Esophagus squamous epithelium (tissue), 5 donors: ENCODE measurements at places on chromosomes 4 and X.

DNA sequence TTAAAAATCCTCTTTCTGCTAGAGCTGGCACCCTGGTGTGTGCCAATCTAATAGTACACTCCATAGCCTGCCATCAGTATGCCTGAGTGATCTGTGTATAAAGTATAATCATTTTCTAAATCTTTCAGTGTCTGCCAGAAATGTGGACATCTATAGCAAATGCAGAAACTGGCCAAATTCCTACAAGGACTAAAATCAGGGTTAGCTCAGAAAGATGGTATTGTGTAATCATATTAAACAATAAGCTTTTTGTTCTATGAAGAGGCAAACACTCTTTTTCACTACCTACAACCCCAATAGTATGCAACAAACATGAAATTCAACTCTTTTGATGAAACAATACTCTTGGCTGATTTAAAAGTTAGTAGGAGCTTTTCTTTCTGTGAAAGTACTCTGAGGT, 7.7 kb upstream of the TXLNG start:
- no peaks in the 10 kb centered on the region for H3K27me3 ChIP-seq
- no peak for DNase-seq
- no peaks in the 10 kb centered on the region for H3K4me1 ChIP-seq

GRCh38 chr4:72629540-72629939, 60.5 kb upstream of the ADAMTS3 start:
- H3K36me3 ChIP-seq, result no peaks in the 10 kb centered on the region
- H3K4me1 ChIP-seq, result no peaks in the 10 kb centered on the region
- H3K27ac ChIP-seq, result no peak overlapping the region

DNA sequence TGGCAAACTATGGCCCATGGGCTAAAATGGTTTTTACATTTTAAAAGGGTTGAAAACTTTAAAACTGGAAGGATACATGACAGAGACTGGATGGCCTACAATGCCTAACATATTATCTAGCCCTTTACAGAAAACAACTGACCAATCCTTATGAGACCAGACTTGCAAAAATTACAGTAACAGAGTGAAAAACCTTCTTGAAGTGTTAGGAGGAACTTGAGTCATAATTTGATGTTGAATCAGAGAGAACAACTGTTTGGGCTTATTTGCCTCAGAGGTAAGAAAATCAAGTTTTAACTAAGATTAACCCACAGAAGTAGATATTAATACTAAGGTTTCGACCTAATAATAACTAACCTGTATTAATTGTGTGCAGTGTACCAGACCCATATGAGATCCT, 12.4 kb upstream of the NAP1L5 start:
- no peak overlapping the region for H3K4me3 ChIP-seq
- no peak for DNase-seq
- no peaks in the 10 kb centered on the region for H3K27me3 ChIP-seq
- H3K27ac ChIP-seq, result no peak overlapping the region
- peaks cover 80% of the 10 kb centered on the region for H3K36me3 ChIP-seq

DNA sequence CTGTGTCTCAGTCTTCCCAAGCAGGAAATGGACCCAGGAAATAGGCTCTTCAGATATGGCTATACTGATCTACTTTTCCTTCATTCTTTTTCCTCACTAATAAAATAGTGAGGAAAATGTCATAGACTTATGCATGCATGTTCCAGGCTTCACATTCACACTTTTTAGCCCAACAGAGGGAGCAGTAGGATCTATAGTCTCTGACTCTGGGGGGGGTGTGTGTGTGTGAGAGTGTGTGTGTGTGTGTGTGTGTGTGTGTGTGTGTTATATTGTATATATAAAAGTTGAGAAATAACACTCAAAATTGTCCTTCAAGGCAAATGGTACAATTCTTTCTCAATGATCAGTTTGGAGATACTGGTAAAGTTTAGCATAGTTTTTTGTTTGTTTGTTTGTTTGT, 297.2 kb upstream of the GALNT7 start:
- no peaks in the 10 kb centered on the region for H3K36me3 ChIP-seq
- H3K4me3 ChIP-seq, result no peak overlapping the region
- no peak for DNase-seq

DNA sequence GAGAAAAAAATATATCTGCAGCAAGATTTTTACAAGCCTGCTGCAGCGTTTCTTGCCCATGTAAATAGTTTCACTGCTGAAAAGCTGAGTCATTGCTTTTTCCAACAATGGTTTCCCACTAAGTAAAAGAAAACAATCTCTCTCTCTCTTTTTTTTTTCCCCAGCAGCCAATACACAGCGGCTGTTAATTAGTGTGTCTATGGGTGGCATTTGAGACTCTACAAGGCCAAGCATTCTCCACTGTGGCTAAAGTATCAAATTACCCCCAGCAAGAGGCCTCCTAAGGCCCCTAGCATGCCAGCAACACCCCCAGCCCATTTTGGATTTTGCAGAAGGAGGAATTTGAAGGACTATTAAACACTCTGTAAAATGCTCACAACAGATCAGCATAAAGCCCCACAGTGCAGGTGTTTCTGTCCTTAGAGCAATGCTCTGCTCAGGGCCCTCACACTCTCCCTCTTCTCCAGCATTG, 837.4 kb downstream of the TRIML1 start:
- H3K27me3 ChIP-seq, result no peaks in the 10 kb centered on the region
- no peak for DNase-seq
- H3K4me3 ChIP-seq, result no peak overlapping the region
- no peak overlapping the region for H3K27ac ChIP-seq
- H3K36me3 ChIP-seq, result no peaks in the 10 kb centered on the region

GRCh38 chr4:4752576-4753401, 106.7 kb upstream of the MSX1 start:
- no peak overlapping the region for H3K27ac ChIP-seq
- no peaks in the 10 kb centered on the region for H3K4me1 ChIP-seq
- no peak for DNase-seq
- H3K27me3 ChIP-seq, result no peaks in the 10 kb centered on the region
- no peak overlapping the region for H3K4me3 ChIP-seq

GRCh38 chrX:101668143-101668542, 8.5 kb upstream of the ARMCX2 start:
- H3K27ac ChIP-seq, result no peak overlapping the region
- DNase-seq, result no peak
- no peaks in the 10 kb centered on the region for H3K36me3 ChIP-seq
- no peak overlapping the region for H3K4me3 ChIP-seq
- H3K27me3 ChIP-seq, result no peaks in the 10 kb centered on the region

GRCh38 chrX:124211312-124211942, 121.0 kb upstream of the TEX13D start:
- H3K4me1 ChIP-seq, result no peaks in the 10 kb centered on the region
- no peak overlapping the region for H3K4me3 ChIP-seq
- H3K36me3 ChIP-seq, result no peaks in the 10 kb centered on the region

GRCh38 chrX:30153881-30154260, 61.5 kb upstream of the MAGEB2 start:
- H3K27me3 ChIP-seq, result no peaks in the 10 kb centered on the region
- no peak for DNase-seq
- H3K36me3 ChIP-seq, result no peaks in the 10 kb centered on the region
- no peak overlapping the region for H3K4me3 ChIP-seq
- no peaks in the 10 kb centered on the region for H3K4me1 ChIP-seq

GRCh38 chr4:100574607-100575006, 56.8 kb upstream of the EMCN start:
- H3K36me3 ChIP-seq, result no peaks in the 10 kb centered on the region
- no peak overlapping the region for H3K27ac ChIP-seq
- H3K4me1 ChIP-seq, result no peaks in the 10 kb centered on the region
- H3K27me3 ChIP-seq, result no peaks in the 10 kb centered on the region
- no peak overlapping the region for H3K4me3 ChIP-seq

DNA sequence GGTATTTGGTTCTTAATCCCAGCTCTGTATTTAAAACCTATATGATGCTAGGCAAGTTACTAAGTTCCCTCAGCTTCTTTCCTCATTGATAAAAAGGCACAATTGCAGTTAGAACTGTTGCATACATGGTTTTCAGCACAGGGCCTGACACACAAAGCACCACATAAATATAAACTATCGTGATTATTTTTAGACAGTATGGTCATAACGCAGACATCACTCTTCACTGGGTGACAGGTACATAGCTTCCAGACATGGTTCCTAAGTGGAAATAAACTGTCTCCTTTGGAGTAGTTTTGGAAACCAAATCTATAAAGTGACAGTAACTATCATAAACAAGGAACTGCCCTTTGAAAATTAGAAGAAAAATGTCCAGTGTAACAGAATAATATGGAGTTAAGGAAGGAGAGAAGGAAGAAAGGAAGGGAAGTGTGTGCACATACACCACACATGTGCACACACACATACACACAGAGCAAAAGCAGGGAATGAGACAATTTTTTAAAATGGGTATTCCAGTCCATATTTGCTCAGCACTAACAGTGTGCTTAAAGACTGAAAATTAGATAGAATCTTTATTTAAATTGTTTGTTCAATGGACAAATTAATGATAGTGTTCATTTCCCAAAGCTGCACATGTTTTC, 12.5 kb upstream of the G3BP2 start:
- H3K4me1 ChIP-seq, result no peaks in the 10 kb centered on the region
- no peak overlapping the region for H3K4me3 ChIP-seq
- no peak overlapping the region for H3K27ac ChIP-seq
- no peaks in the 10 kb centered on the region for H3K27me3 ChIP-seq
- no peak for DNase-seq

GRCh38 chrX:38311743-38312142, 15.6 kb downstream of the RPGR start:
- H3K4me1 ChIP-seq, result no peaks in the 10 kb centered on the region
- H3K4me3 ChIP-seq, result no peak overlapping the region
- H3K27me3 ChIP-seq, result no peaks in the 10 kb centered on the region
- no peak for DNase-seq

DNA sequence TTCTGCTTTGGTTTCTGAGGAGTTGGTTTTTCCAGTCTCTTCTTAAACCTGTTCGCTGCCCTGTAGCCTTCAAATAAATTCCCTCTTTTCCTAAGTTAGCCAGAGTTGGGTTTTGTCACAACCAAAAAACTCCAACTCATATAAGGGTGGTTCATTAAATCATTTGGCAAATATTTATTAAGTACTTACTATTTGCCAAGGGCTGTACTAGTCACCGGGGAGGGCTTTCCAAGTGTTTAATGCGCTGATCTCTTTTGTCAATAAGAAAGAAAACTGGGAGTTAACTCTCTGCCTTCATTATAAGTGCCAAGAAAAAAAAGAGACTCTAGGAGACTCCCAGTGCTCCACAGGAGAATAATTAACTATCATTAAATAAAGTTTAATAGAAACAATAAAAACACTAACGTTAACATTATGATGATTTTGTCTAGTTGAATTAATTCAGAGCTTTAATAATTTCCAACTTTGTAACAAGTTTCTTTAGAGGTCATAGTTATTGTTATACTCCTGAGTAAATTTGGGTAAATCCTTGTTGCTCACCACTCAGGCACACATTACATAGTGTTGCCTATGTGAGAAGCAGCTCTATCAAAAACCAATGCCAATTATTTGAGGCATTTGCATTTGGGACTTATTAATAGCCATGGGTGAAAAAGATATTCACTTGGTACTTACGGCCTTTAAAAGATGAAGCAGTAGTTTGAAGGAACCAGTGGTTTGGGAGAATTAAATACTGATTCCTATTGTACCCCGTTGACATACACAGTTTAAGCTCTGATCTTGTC, 122.5 kb upstream of the TEX13D start:
- DNase-seq, result no peak
- H3K27ac ChIP-seq, result no peak overlapping the region
- no peaks in the 10 kb centered on the region for H3K27me3 ChIP-seq

DNA sequence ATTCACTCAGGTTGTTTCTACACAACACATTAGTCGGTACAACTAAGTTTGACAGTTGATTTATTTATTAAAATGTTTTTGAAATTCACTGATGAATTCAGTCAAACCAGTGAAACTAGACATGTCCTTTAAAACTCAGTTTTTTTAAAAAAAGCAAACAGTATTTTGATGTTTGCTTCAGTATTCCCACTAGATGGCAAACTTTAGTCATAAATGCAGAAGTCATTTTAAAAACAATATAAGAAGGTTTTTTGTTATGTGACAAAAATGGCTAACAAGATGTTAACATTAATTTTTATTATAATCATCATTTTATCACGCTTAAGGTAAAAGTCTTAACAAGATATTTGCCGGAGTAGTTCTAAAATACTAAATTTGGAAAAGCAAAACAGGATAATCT, 1337.8 kb upstream of the DIAPH2 start:
- no peak overlapping the region for H3K4me3 ChIP-seq
- no peaks in the 10 kb centered on the region for H3K4me1 ChIP-seq
- no peak overlapping the region for H3K27ac ChIP-seq
- no peak for DNase-seq
- no peaks in the 10 kb centered on the region for H3K36me3 ChIP-seq

DNA sequence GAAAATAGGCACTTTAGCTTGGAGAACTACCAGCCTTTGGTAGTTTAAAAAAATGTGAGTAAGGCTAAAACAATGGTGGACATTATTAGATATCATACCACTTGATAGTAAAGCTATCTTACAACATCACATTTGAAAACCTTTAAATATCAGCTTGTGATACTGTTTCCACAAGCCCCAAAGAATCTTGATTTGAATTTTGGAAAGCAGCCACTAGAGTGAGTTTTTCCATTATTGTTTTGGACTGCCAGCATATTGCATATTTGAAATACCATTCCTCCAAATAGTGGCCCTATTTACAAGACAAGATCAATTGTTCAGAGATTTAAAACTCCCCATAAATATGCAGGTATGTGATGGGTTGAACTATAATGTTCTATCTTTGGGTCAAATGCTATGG, 303.0 kb upstream of the PRPS2 start:
- no peaks in the 10 kb centered on the region for H3K36me3 ChIP-seq
- H3K27ac ChIP-seq, result no peak overlapping the region
- no peaks in the 10 kb centered on the region for H3K27me3 ChIP-seq
- H3K4me3 ChIP-seq, result no peak overlapping the region

DNA sequence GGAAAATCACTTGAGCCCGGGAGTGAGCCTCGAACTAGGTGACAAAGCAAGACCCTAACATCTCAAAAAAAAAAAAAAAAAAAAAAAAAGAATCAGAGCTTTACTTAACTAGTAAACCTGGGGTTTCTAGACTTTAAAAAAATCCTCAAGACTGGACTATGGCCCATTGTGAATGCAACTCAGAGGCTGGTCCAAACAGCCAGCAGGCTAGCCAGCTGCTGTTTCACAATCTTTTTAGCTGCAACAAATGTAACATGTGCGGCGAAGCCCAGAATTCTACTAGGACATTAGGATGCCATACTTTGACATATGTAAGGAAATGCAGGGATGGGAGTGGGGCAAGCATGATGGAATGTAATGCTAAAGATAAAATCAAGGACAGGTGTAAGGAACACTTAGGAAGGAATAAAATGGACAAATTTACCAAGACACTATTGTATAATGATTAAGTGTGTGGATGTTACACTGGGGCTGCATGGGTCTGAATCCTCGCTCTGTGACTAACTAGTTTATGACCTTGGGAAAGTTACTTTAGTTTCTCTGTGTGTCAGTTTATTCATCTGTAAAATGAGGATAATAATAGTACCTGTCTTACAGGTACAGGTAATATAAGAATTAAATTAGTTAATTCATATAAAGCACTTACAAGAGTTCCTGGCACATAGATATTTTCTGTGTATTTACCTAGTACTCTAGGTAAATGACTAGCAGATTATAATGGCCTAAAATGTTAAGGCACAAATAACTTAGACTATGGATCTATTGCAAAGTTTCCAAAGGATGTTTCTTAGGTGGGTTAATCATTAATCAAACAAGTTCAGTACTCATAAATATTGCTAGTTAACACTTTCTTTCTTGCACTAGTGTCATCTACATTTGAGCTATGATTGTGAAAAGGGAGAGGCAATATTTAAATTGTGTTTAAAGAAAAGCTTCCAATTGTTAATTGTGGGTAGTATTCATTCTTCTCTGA, 49.5 kb downstream of the HELQ start:
- DNase-seq, result no peak
- no peaks in the 10 kb centered on the region for H3K27me3 ChIP-seq
- no peak overlapping the region for H3K4me3 ChIP-seq
